ENCODE measurements at places on chromosomes 2 and 18.

GRCh38 chr2:222024932-222025880, 273.6 kb downstream of the PAX3 start:
- no peak for DNase-seq

GRCh38 chr2:238296638-238297457, 8.4 kb upstream of the PER2 start:
- no peak for DNase-seq

- no peak for DNase-seq
Observed at GRCh38 chr18:13608791-13609532, 117.4 kb downstream of the FAM210A start.

- no peak for DNase-seq
Observed at GRCh38 chr18:42850174-42851083, 265.1 kb downstream of the RIT2 start.

DNA sequence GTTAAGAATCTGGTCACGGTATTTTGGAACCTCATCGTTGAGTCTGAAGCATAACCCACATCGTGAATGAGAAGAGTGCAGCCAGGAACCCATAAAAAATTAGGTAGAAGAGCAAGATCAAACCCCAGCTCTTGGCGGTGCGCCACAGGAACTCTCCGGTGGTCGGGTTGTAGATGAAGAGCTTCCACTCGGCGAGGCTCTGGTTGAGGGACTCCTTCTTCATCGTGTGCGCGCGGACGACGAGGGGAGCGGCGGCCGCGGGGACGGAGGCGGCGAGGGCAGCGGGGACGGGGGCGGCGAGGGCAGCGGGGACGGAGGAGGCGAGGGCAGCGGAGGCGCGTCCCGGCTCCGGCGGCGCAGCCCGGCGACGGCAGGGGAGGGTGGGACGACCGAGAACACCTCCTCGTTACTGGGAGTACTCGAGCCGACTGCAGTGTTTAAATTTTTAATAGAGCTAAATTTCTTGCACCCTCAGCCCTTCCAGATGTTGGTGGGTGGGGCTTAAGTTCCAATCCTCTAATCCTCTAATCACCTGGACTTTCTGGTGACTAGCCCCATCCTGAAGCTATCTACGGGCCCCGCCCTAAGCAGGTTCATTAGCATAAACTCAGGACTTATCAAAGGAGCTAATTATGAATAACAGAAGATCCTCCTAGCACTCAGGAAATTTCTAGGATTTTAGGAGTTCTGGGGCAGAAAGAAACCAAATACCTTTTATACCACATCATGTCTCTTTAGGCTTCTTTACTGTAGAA, 20.4 kb upstream of the PAPOLG start:
- DNase-seq, result no peak

- no peak for DNase-seq
Observed at GRCh38 chr2:227782804-227783203, 30.8 kb upstream of the CCL20 start.

- DNase-seq, result no peak
Observed at GRCh38 chr2:189407281-189408209, 33.7 kb upstream of the WDR75 start.

- no peak for DNase-seq
Observed at GRCh38 chr2:118932949-118933348, 9.0 kb upstream of the MARCO start.

DNA sequence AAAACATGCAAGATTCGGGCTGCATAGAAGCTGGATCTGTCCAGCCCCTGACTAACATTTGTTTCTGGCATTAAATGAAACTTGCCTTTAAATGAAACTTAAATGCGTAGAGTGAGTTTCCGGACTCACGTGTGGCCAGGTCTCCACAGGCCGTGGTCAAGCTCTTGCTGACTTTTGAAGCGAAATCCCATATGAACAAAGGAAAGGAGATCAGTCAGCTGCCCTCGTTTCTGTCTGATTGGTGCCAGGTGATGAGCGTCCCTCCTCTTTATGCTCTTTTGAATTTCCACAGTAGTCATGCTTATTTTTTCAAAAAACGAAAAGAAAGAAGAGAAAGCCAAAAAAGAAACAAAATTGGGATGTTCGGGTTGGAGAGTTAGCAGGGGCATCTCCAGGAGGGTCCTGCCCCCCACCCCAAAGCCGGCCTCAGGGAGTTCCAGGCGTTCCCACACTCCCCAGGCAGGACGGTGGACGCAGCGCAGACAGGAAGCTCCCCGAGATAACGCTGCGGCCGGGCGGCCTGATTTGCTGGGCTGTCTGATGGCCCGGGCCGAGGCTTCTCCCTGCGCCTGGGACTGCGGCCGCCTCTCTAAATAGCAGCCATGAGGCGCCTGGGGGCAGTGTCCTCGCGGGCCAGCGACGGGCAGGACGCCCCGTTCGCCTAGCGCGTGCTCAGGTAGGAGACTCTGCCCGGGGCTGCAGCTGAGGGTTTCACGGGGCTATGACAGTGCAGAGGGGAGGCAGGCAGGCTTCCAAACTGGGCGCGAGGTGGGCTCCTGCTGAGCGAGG, at the start of gene COLEC11:
COLEC11 (plus strand) TSS at position 620 of the 789 bp plus-strand sequence. CDS start 9,229 bp downstream, outside the sequence.
- DNase-seq, result no peak

- no peak for DNase-seq
Observed at GRCh38 chr2:198966269-198966668, 491.5 kb downstream of the SATB2 start.

DNA sequence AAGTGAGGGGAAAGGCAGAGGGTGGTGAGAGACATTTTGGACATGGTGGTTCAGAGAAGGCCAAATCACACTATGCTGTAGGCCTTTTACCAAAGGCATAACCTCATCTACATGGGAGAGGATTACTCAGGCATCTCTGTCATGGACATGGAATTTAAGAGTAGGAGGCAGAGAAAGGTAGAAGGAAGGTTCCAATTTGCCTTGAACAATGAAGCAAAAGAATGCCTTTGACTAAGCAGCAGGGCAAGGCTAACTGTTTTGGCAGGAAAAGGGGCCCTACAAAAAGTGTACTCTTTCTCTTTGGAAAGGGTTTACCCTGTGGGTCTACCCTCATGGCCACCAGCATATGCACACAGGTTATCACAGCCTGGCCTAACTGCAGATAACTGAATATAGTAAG, 45.6 kb upstream of the RNU4ATAC start:
- DNase-seq, result no peak

GRCh38 chr18:68482815-68483214, 232.1 kb downstream of the TMX3 start:
- no peak for DNase-seq

GRCh38 chr18:74092922-74093321, 54.7 kb downstream of the FBXO15 start:
- DNase-seq, result no peak

DNA sequence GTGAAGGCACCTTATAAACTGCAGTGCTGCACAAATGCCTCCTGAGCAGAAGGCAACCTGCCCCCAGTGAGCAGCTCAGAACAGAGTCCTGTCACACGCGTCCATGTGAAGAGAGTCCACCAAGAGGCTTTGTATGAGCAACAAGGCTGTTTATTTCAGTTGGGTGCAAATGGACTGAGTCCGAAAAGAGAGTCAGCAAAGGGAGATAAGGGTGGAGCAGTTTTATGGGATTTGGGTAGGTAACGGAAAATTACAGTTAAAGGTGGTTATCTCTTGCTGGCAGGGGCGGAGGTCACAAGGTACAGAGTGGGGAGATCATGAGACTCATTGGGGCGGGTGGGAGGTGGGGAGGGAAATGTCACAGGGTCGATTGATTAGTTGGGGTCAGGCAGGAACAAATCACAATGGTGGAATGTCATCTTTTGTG, 53.4 kb upstream of the RALBP1 start:
- no peak for DNase-seq

GRCh38 chr2:79131687-79132086, 11.4 kb downstream of the REG1A start:
- no peak for DNase-seq

DNA sequence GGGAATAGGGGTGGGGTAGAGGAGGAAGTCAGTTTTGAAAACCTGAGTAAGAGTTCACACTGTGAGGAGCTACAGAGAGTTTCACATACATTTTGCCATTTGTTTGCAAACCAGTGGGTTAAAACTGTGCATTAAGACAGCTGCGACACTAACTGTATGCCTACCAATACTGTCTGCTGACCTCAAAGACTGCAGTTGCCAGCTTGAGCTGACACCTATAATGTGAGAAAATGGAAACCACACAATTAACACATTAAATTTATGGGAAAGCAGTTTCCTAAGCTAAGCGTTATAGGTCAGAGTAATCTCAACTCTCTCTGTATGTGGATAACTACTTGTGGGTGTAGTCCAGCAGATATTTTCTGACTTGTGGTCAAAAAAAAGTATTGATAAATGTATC, 756.6 kb upstream of the GCFC2 start:
- no peak for DNase-seq

- no peak for DNase-seq
Observed at GRCh38 chr2:213233438-213234330, 50.6 kb upstream of the SPAG16 start.

GRCh38 chr2:32284321-32284720, 6.6 kb downstream of the YIPF4 start:
- no peak for DNase-seq

Data from activated T-cell treated with anti-CD3 and anti-CD28 coated beads for 24 hours (primary cell).